ENCODE measurements at places on chromosomes 6 and 20.

DNA sequence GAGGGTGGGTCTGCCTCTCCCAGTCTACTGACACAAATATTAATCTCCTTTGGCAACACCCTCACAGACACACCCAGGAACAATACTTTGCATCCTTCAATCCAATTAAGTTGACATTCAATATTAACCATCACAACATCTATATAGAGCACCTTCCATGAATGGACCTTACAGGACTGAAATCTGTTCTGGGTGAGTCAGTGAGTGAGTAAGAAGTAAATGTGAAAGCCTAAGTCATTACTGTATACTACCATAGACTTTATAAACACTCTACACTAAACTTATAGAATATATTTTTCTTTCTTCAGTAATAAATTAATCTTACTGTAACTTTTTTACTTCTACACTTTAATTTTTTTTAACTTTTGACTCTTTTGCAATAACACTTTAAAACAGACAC lies 993.8 kb upstream of the MAP3K7 start:
- DNase-seq = no peak

- no peak for DNase-seq
Measured at GRCh38 chr6:28393912-28394662, 5.5 kb downstream of the ZSCAN12 start.

DNA sequence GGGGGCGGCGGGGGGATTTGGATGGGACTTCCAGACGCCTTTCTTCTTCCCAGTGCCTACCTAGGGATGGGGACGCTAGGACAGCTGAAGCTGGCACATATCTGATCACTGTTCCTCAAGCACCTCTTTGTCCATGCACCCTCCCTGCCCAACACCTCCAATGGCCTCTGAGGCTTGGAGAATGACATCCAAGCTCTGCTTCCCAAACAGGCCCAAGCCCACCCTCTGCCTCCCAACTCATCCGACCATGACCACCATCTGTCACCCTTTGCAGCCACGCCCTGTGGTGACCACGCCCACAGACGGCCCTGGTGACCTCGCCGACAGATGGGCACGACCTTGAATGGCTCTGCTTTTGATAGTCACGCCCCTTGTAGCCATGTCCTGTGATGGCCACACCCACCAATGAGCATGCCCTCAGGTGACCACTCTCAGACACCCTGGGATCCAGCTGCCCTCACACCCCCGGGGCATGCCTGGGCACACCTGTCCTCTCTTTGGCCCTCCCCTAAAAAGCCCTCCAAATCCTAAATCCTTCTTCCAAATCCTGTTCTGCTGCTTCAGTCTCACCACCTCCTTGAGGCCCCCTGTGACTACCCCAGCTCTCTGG lies 51.0 kb downstream of the SSR1 start:
- no peak for DNase-seq

- DNase-seq = no peak
Measured at GRCh38 chr6:160315310-160315709, 32.9 kb upstream of the SLC22A3 start.

DNA sequence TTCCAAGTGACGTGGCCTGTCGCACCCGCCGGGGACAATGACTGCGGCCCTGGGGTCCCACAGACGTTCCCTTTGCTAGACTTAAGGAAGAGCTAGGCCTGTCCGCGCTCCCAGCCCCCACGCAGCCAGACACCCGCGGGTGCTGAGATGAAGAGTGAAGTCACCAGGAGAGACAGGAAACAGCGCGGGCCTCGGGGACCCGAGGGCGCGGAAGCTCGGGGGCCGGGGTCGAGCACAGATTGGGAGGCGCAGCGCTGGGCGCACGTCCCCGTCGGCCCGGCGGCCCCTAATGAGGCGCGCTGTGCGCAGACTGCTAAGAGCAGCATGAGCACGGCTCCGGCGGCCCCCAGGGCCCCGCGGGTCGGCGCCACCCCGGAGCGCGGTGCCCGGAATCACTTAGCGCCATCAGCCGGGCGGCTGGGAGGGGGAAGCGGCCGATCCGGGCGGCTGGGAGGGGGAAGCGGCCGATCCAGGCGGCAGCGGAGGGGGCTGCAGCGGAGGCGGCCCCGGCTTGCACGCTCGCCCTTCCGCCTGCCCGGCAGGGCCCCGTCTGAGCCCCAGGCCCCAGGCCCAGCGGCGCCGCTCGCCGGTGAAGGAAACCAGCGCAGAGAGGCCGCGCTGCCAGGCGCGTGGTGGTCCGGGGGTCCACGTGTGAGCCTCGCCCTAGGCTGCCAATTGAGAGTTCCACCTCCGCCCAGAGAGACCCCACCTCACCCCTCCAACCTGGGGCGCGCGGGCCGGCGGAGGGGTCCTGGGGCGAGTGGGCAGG lies 8.3 kb upstream of the AVP start:
- no peak for DNase-seq

DNA sequence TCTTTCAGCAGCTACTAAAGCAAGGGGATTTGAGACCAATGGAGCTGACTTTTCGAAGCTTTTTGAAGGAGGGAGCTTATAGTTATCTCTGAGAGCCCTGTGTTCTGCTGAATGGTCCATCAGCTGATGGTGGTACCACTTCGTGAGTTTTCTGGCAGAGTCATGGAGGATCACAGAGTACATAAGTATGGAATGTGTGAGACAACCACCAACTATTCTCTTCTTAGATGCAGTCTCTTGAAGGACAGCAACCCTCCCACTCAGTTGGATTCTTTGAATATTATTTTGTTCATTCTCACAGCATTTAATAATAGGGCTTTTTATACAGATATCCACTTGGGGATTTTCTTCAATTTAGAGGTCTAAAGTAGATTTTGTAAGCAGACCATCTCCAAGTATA lies 75.3 kb downstream of the ELOVL2 start:
- DNase-seq = no peak

DNA sequence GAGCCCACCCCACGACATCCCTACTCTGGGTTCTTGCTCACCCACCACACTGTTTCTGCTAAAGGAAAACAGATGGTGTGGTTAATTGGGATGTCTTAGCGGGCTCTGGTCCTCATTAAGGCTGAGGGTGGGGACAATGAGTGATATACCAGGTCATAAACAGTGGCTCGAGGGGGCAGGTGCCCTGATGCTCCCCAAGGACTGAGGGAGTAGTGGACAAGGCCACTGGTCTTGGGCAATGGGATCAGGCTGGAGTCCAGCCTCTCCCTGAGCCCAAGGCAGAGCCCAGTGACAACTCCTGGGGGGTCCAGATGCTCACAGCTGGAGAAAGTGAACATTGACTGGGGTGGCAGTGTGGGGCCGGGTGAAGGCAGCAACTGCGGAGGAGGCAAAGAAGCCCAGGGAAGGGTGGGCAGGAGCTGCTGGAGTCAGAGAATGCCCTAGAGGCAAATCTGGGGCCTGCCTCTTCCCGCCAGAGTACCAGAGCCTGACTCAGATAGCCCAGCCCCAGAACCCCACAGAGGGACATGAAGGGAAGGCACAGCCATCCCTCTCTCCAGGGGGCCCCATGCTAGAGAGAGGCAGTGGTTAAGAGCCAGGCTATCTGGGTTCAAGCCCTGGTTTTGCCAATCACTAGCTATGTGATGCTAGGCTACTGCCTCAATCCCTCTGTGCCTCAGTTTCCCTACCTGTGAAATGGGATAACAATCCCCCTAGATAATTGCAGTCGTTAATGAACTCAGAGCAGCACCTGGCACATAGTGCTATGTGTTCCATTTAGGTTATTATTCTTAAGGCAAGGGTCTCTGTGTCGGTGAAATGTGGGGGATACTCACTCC lies 72.3 kb downstream of the MRPL14 start:
- no peak for DNase-seq

DNA sequence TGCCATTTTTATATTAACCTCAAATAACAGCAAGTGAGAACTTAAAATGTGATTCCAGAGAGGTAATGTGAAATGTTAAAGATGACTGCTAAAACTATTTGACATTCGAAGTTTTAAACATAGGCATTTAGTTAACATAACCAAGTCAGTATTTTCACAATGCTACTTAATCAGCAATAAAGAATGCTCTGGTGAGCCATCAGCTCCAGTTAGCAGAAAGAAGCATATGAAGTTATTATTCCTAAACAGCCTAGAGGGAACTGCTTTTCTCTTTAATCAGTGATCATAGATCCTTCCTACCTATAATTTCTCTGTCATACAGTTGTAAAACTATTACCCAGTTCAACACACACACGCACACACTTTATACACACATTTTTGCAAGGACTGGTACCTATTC lies 60.1 kb downstream of the MMS22L start:
- DNase-seq = no peak

- no peak for DNase-seq
Measured at GRCh38 chr6:148497257-148497656, 154.6 kb downstream of the SASH1 start.

- no peak for DNase-seq
Measured at GRCh38 chr6:106490974-106491373, 130.5 kb downstream of the CRYBG1 start.

DNA sequence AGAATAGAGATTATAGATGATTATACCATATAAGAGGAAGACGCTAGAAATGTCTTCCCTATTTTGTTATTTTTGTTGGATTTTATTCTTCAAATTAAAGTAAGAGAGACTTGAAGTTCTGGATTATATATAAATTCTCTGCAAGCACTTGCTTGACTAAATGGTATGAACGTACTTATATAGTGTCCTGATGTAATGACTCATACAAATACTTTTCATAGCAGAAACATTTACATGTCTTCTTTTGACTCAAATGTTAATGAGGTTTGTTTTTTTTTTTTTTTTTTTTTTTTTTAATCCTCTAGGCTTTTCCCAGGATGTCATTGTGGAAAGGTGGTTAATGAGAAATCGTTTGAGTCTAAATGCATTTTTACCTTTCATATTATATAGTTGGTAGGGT lies 55.0 kb downstream of the PDE7B start:
- no peak for DNase-seq

- no peak for DNase-seq
Measured at GRCh38 chr6:124560873-124561567, 401.2 kb upstream of the RNF217 start.

GRCh38 chr6:133553652-133554051 lies 312.5 kb downstream of the EYA4 start:
- DNase-seq = no peak

DNA sequence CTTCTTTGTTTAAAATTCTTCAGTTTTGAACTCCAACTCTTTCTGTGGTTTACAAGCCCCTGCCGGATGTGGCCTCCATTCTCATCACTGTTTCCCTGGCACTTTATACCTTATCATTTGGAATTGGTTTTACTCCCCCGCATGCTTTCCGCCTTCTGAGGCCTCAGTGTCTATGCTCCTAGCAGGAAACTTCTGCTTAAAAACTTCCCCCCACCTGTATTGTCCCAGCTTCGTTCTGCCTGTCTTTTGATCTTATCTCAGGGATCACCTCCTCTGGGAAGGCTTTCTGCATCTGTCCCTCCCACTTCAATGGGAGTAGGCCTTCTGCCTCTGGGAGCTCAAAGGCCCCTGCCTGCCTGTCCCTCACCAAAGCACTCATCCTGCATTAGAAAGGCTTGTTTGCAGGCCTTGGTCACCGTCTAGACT lies 3.4 kb upstream of the ANGPT4 start:
- no peak for DNase-seq

DNA sequence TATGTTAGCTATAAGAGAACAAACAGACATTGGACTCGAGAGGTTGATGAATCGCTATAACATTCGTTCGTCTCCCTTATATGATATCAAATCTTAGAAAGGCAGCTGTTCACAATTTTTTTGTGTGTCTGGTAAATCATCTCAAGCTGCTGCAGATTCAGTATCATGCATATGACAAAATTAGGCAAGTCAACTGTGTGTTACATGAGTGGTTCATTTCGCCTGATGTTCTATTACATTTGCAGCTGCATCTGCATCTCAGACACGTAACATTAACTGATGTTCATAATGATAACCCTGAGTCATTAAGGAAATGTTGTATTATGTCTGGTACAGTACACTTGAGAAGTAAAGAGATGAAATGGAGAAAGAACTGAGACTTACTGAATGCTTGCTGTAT lies 92.1 kb downstream of the NKAIN2 start:
- no peak for DNase-seq

DNA sequence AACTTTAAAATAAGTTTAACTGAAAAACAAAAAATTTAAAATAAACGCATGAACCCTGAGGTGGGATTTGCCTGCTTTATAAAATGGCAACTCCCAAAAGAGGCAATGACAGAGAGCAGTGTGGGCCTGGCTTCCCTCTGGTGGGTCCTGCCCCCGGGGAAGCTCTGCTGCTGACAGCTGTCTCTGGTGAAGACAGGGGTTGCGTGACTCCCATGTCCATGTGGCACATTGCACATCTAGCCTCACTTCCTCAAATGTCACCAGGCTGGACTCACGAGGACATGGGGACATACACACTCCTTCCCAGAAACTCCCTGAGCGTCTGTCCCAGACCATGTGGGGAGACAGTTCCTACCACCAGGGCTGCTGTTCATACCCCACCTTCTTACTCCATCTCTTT lies 66.2 kb downstream of the ABHD12 start:
- DNase-seq = no peak

DNA sequence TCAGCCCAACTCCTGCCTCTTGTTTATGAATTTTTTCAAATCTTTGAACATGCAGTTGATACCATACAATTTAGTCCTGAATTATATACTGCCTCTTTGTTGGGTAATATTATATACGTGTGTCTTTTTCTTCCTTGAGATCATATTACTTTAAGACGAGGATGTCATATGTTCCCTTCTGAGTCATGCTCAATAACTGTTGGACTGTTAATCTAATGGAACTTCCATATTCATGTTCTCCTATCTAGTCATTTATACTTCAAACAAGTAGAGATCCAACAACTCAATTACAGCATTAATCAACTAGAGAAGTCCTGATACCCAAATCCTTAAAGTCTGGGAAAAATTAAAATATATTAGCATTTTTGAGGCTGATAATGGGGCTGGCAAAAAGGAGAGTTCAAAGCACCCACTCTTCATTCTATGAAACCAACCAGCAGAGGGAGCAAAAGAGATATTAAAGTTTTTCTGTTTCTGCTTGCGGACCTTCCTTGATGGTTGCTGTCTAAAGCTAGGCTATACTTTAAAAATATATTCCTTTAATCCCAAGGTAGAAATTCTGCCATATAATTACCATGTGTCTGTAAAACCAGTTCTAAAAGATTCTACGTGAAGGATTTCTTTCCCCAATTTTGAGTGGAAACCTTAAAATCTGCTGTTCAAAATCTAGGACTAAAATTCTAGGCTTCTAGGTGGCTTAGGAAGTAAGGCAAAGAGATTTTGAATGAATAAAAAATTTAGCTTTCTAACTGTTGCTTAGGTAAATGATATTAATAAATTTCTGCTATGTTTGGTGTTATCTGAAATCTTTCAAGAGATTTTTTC lies 498.9 kb downstream of the BCKDHB start:
- no peak for DNase-seq

All from activated CD4-positive, alpha-beta T cell treated with anti-CD3 and anti-CD28 coated beads, Interleukin-2, amount 50 U/mL, for 24 hours (primary cell).